ENCODE measurements at places on chromosomes 2 and 18.
A peak's percentile ranks its signal among the peaks of the same experiment; 100 is the strongest.

DNA sequence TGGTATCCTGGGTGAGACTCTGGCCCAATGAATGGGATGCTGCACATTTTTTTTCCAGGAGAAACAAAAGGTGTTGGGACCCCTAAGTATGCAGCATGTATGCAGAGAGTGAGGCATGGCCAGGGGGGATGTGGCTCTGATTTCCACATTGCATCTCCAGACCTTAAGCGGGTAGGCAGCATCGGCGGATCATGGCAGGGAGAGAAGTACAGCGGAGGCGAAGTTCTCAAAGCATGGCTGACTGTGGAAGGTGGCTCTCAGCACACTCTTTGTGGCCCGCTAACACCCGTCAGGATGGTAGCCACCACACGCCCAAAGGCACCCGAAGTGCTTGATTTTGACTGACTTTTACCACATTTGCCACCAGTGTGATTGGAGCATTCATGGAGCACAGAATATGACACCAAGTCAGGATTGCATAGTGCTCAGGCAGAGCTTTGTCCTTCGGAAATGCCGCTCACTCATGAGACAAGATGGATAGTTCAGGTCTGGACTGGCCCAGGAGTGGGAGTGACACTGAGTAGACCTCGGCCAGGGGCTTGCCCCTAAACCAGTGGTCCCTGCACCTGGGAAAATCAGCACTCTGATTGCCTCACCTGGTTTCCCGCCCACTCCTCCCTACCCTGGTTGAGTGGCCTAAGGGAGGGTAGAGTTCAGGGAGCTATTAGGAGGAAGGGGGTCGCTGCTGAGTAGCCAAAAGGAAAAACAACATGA, 14.2 kb downstream of the INPP4A start:
- DNase-seq = no peak

GRCh38 chr2:109397893-109398292, 215.9 kb downstream of the SEPTIN10 start:
- DNase-seq = no peak

DNA sequence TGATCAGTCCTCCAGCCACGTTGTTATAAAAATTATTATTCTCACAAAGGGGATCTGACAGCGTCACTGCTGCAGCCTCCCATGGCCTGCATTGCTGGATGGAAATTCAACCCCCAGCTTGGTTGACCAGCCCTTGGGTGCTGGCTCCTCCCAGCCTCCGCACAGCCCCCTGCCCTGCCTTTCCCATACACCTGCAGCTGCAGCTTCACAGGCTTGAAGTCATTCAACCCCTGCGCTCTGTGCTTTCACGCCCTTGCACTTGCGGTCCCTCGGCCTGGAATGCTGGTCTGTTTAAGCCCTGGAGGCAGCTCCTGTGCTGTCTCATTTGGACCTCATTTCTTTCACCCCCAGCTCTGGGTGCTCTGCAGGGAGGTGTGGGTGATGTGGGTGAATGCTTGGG, 860 bp upstream of the CD8A start:
- DNase-seq = no peak

DNA sequence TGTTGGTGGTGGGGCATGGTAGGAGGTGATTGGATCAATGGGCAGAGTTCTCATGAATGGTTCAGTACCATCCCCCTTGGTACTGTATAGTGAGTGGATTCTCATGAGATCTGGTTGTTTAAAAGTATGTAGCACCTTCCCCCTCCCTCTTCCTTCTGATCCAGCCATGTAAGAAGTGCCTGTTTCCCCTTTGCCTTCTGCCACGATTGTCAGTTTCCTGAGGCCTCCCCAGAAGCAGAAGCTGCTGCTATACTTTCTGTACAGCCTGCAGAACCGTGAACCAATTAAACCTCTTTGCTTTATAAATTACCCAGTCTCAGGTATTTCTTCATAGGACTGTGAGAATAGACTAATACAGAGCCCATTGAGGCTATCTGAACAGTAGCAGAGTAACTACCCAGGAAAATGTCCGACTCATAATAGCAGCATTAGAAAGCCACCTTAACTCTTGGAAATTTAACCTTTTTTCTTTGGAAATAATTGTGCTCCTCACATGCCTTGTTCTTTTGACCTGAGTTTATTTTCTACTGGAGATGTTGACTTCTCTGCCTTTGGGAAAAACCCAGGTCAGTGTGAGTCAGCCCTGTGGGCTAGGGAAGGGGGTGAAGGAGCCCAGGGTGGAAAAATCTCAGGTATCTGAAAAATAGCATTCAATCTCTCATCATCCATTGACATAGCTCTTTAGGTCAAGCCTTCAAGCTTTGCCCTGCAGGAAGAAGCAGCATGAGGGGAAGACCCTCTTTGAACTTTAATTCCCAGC, 18.1 kb downstream of the CYP1B1 start:
- DNase-seq = no peak

- peak; percentile 46 for DNase-seq
Measured at GRCh38 chr2:141554810-141555209, 576.0 kb downstream of the LRP1B start.

DNA sequence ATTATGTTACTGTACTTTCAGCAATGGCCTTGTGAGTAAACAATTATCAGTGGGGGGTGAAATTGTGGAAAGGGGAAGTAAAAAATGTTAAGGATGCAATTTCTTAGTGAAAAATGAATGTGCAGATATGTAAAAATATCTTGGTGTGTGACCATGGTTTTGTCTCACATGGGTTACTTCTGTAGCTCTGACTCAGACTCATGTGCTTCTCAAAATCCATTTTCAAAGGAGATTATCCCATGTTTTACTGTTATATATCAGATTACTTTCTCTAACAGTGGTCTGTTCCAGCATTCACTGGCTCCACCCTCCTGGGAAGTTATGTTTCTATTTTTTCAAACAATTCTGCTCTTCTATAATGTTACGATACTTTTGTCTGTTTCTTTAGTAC, 298.2 kb upstream of the COL3A1 start:
- DNase-seq = peak; percentile 11

DNA sequence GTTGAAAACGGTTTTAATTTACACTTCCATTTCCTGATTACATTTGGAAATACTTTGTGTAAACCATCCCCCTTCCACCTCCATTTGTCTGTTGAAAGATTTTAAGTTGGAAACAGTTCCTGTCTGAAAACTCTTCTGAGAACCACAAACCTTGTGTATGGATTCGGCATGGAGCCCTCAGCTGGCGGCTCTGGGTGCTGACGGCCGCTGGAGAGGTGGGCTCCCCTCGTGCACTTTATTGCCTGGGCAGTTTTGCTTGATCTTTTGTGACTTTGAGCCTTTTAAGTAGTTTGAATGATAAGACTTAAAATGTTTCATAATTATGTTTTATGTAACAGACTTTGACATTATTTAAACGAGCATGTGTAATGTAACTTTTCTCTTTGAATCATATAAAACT, 11.1 kb downstream of the KLF11 start:
- DNase-seq = no peak

GRCh38 chr2:178449700-178450523, 1.1 kb downstream of the PRKRA start:
- DNase-seq = no peak

- DNase-seq = no peak
Measured at GRCh38 chr2:66888791-66889631, 454.1 kb downstream of the MEIS1 start.

GRCh38 chr2:232001073-232001472, 39.6 kb downstream of the DIS3L2 start:
- no peak for DNase-seq

DNA sequence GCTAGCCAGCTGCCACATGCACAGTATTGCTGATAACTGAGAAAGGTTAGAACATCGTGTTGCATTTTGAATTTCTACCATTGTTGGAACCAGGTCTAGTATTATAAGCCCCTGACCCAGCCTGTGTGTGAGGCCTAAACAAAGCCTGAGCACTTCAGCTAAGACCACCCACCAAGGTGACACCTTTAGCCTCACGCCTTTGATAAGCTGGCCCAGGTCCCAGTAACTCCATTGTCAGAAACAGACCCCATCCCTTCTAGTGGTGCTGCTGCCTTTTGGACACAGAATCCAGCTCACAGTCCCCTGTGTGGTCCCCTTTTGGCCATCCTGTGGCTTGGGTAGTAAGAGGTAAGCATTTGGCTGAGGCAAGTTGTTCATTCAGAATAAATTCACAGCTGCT, 1.6 kb downstream of the ELMOD3 start:
- no peak for DNase-seq

- DNase-seq = no peak
Measured at GRCh38 chr2:217142649-217143266, 282.9 kb upstream of the TNP1 start.

- DNase-seq = no peak
Measured at GRCh38 chr2:196406-196805, 67.4 kb downstream of the SH3YL1 start.

- no peak for DNase-seq
Measured at GRCh38 chr2:9738535-9739496, 104.5 kb upstream of the TAF1B start.

GRCh38 chr2:179954026-179954425, 53.1 kb downstream of the CWC22 start:
- no peak for DNase-seq

GRCh38 chr2:75522543-75523312, 38.0 kb downstream of the EVA1A start:
- no peak for DNase-seq

GRCh38 chr2:2591542-2591940, 260.5 kb upstream of the MYT1L start:
- DNase-seq = no peak

- DNase-seq = no peak
Measured at GRCh38 chr2:112138159-112139032, at the start of gene FBLN7. Gene FBLN7 (plus strand): TSS chr2:112138385. CDS start chr2:112138656, 271 bp downstream.

GRCh38 chr2:218983263-218983933, 1.6 kb downstream of the FEV start:
- DNase-seq = no peak

DNA sequence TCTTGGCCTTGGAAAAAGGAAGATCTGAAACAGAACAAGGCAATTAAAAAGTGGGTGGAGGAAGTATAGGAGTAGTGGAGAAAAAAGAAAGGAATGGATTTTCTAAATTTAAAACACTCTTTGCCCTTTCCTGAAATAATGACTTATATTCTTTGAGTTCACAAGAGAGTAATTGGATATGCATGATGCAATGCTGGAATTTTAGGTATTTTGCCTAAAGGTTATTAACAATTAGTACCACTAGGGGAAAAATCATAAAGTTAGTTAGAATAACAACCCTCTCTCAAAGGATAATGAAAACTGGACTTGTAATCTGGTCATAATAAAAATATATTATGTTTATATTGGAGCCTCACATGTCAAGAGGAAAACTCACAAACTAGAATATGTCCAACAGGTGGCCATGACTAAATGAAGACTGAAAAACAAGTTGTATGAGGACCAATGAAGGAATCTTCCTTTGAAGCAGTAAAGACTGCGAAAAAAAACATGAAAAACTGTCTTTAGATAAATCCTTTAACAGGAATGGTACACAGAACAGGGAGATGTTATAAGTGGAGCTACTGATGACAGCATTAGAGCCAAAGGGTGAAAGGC, 281.8 kb downstream of the NCKAP5 start:
- DNase-seq = no peak

- no peak for DNase-seq
Measured at GRCh38 chr2:219881851-219882250, 254.4 kb downstream of the SLC4A3 start.

GRCh38 chr2:120360307-120360855, 14.4 kb downstream of the INHBB start:
- no peak for DNase-seq

DNA sequence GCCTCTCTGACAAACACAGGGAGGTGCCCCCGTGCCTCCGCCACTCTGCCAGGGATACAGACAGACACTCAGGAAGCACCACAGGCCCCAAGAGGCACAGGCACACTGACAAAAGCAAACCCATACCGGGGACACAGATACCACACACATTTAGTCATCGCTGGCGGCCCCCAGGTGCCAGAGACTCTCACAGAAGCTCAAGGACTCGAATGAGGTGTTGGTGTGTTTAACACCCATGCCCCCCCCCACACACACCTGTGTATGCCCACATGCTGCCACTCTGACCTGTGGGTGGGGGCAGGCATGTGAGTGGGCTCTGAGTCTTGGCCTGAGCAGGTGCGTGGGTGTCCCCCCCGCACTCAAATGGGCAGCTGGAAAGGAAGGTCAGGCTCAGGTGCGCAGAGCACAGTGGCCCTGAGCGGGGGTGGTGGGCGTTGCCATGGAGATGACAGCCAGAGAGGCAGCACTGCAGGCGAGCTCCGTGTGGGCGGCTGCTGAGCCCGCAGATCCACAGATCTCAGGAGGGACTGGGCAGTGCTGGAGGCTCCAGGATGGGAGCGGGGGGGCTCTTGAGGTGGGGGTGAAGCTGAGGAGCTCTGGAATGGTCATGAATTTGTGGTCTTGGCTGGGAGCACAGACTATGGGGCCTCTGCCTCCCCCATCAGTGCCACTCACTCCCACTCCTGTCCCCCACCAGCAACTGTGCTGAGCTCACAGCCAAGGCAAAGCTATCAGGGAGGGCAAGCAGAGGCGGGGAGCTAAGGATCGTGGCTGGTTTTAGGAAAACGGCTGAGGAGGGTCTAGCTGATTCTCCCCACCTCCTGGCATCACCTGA, 73.9 kb upstream of the TAF1B start:
- DNase-seq = peak; percentile 36

DNA sequence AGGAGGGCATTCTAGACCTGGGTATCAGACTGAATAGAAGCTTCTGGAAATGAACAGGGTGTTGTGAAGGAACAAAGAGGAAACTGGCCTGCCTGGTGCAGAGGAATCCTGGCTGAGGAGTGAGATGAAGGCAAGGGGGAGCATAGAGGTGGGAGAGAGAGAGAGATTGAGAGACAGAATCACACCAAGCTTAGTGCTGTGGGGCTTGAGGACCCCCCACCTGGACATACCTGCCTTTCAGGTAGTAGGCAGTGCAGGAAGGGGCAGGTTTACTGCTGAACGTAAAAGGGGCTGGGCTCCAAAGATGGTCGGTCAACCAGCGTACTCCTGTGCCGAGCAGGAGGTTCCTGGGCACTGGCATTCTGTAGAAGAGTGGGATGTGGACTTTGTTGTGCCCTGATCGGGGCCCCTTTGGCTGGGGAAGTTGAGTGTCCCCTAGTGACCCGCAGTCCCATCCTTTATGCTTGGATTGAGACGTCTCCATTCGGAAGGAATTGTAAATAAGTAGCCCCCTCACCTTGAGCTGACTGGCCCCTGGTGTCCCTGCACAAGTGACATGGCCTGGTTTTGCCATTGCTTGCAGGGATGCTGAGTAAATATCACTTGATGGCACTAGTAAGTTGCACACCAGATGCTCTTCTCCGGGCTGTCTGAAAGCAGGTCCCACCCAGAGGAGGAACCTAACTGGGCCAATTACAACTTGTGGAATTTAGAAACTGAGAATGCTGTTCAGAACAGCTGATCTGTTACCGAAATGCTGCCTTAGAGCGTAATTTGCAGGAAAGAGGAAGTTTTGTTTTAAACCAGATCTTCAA, 1.4 kb downstream of the UBE2F start:
- DNase-seq = no peak

DNA sequence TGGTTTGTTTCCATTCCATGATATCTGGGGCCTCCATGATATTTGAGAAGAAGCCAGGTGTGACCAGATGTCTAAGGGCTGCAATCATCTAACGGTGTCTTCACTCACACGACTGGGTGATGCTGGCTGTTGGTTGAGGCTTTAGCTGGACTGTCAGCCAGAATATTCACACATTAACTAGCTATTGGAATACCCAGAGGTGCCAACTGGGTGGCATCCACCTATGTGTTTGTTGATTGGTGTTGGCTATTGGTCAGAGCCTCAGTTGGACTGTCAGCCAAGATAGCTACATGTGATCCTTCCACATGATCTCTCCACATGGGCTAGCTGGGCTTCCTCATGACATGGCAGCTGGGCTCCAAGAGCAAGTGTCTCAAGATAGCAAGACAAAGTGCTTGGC, 117.4 kb downstream of the CDCA7 start:
- DNase-seq = no peak
